Urinary bladder (tissue), 4 donors: ENCODE measurements at places on chromosomes 12 and 14. TPM values are rescaled to one million over a fixed set of nuclear protein-coding genes. Genes with fewer than 3 reads are reported as not detected.

GRCh38 chr14:69528143-69528542 is 43.6 kb downstream of the PLEKHD1 start:
- no peak for DNase-seq

DNA sequence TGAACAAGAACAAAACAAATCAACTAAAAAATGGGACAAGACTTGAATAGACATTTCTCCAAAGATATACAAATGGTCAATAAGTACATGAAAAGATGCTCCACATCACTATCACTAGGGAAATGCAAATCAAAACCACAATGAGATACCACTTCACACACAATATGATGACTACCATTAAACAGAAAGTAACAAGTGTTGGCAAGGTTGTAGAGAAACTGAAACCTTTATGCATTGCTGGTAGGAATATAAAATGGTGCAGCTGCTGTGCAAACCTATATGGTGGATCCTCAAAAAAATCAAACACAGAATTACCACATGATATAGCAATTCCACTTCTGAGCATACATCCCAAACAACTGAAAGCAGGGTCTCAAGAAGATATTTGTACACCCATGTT is 5.2 kb downstream of the SMAGP start:
- no peak for DNase-seq

Gene TMEM263
- total RNA-seq, result 183 TPM

- no peak for DNase-seq
Measured at GRCh38 chr14:93745603-93746273, 42.5 kb downstream of the PRIMA1 start.

GRCh38 chr12:65168681-65169319 is 583 bp upstream of the LEMD3 start:
- no peak for DNase-seq
